ENCODE measurements at places on chromosomes 11 and 22.

DNA sequence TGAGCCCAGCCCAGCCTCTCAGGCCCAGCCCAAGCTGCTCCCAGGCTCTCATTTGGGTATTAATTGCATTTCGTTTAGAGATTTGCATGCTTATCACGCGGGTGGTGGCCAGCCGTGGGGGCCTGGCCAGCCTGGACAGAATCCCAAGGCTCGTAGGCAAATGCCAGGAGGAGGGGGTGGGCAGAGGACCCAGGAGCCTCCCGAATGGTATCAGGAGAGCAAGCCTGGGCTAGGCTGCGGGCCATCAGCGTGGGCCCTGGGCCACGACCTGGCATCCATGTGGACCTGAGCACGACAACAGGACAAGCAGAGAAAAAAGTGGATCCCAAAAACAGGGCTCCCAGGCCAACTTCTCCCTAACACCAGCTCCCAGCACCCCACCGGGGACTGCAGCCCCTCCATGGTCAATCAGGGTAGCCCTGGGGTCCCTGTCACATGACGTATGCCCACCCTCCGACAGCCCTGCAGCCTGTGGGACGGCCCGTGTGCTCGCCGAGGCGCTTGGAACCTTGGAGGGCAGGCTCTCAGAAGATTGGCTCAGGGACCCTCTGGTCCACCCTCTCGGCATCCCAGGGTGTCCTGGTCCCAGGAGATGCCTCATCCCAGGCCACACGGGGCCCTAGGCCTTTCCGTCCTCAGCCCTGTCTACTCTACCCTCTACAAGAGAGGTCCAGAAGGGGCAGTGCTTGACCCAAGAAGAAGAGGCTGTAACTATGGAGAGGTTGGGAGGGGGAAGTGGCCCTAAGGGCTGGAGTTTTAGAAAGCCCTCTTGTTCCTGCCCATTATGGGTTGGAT is 8.8 kb downstream of the ASCL2 start:
- DNase-seq, result no peak

- no peak for DNase-seq
Measured at GRCh38 chr11:14418801-14419417, 59.9 kb upstream of the RRAS2 start.

DNA sequence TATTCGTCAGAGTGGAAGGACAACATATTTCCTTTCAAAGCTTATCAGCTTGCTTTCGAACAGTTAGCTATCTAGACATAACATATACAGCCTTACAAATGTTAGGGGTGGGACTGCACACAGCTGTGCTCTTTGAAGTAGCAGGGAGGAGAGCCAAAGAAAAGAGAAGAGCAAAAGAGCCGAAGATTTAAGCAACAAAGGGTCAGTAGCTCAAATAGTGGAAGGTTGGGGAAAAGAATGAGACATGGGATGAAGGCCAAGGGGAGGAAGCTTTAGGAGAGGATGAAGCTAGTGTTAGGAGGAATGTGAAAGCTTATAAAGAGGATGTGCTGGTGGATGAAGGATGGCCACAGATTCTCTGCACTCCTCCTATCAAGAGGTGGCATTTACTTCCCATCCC is 31.8 kb upstream of the IGSF22 start:
- DNase-seq, result no peak

- no peak for DNase-seq
Measured at GRCh38 chr11:119361941-119362725, 15.6 kb upstream of the MFRP start.

- DNase-seq, result no peak
Measured at GRCh38 chr22:47188261-47189055, 426.0 kb downstream of the TBC1D22A start.

DNA sequence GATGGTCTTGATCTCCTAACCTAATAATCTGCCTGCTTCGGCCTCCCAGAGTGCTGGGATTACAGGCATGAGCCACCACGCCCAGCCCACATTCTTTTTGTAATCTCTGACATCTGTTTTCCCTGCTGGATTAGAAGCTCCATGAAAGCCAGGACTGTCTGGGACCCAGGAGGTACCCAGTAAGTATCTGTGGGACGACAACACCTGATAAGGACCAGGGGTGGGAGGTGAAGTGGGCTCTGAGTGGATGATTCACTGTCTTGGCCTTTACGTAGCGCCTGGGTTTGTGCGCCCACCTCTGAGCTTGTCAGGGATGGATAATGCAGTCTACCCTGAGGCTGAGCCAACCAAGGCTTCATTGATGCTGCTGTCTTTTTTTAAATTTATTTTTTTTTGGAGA is 118.8 kb downstream of the ABTB2 start:
- no peak for DNase-seq

- DNase-seq, result no peak
Measured at GRCh38 chr11:14356342-14356741, 2.6 kb downstream of the RRAS2 start.

DNA sequence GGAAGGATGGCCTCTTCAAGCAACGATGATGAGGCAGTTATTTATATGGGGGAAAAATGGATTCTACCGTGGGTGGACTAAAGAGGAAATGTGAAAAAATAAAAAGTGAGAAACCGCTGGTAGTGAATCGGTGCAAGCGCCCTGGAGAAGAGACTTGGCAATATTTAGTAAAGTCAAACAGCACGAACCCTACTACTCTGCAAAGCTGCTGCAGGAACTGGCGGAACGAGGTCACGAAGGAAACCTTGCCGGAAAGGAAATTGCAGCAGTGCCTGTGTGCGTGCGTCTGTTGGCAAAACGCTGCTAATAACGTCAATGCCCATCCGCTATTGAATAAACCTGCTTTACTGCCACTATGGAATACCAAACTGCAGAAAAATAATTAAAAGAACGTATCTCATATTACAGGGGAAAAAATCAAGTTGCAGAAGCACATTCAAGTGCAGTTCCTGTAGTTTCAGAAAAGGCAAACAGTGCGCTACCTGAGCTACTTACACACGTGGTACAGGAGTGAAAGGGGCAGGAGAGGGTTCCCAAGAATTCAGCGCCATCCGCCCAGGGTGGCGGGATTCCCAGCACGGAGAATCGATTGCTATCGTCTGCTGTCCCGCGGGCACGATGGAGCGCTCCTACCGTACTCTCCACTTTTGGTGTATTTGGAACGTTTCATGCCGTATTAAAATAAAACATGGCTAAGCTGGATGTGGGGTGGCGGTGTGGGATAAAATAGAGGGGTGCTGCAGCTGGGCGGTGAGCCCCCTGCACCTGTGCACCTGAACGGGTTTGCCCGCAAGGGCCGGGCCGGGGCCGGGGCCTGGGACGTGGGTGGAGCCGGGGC is 585 bp upstream of the NADSYN1 start:
- DNase-seq, result peak; percentile 7

- DNase-seq, result no peak
Measured at GRCh38 chr11:34826384-34826726, 89.8 kb downstream of the APIP start.

DNA sequence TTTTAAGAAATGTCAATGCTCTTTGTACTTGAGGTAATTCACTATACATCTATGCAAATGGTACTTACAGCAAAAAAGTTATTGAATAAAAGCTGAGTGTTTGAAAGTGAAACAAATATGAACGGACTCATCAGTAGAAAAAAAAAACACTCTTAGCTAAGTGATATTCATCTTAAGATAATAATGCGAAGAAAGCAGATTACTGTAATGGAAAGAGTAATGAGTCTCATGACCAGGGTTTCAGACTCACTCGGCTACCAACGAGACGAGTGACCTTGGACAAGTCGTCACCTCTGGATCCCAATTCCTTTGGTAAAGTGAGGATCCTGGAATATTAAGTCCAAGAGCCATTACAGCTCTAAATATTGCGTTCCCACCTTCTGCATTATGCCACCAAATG is 57.0 kb downstream of the PACSIN2 start:
- DNase-seq, result no peak

DNA sequence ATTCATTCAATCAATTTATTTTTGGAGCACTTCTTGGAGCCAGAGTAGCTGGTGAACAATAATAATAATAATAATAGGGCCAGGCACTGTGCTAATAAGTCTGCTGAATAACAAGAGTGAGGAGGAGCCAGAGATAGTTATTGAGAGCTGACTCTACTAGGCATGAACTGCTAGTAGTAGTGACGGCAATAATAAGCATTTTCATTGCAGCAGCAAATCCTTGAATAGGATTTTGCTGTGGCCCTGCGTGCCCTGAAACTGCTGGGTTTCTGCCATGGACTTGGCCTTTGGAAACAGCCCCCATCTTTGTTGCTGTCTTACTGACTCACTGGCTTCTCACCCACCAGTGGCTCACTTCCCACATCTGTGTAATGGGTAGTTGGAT is 545.9 kb downstream of the MIAT start:
- peak; percentile 30 for DNase-seq

DNA sequence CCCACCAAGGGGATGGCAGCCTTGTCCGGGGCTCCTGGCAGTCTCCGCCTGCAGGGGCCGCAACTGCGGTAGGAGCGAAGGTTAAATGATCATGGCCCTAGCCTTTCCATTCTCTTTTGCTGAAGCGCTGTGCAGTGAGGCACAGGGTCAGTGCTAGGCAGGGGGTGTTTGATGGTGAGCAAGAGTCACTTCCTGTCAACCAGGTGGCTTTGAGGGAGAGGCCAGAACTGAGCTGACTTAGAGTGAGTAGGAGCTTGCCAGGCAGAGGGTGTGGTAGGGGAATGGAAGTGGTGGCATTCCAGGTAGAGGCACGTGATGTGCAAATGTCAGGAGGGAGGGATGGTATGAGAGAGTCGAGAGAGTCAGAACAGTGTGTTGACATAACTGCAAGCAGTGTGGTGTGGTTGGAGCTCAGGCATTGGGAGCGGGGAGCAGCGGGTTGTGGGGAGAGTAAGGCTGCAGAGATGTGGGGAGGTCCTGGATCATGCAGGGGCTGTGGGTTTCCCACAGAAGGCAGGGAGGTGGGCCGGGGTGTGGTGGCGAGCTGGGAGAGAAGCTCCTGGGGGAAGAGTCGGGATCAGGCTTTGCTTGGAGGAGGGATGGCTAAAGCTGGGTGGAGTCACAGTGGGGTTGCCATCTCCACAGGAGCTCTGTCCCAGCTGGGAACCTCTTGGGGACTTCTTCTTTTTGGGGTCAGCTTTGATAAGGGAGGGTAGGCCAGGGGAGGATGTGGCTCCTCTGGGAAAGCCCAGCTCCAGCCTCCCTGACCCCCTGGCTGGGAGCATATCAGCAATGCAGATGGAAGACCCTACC is 33.3 kb downstream of the AMPD3 start:
- DNase-seq, result no peak

DNA sequence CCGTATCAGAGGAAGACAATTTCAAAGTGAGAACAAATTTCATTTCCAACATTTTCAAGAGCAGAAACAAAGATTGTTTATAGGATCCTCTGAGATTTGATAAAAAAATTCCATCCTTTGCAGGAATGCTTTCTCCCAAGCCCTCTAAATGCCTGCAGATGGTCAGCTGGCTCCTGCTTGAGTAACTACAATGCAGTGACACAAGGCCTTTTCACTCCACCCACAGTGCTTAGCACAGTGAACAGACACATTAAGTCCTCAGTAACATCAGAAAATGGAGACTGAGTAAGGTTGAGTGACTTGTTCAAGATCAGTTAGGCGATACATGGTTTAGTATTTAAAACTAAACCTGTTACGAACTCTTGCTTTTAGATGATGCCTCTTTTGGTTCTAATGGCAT is 527.1 kb upstream of the CCDC90B start:
- no peak for DNase-seq

GRCh38 chr11:126363706-126364248 is 8.3 kb downstream of the ST3GAL4 start:
- no peak for DNase-seq

GRCh38 chr11:69386594-69387408 is 92.8 kb downstream of the MYEOV start:
- DNase-seq, result no peak

GRCh38 chr11:65435411-65435931 is 12.9 kb downstream of the NEAT1 start:
- DNase-seq, result no peak

GRCh38 chr11:44775366-44775984 is 48.7 kb downstream of the TSPAN18 start:
- DNase-seq, result peak; percentile 53

DNA sequence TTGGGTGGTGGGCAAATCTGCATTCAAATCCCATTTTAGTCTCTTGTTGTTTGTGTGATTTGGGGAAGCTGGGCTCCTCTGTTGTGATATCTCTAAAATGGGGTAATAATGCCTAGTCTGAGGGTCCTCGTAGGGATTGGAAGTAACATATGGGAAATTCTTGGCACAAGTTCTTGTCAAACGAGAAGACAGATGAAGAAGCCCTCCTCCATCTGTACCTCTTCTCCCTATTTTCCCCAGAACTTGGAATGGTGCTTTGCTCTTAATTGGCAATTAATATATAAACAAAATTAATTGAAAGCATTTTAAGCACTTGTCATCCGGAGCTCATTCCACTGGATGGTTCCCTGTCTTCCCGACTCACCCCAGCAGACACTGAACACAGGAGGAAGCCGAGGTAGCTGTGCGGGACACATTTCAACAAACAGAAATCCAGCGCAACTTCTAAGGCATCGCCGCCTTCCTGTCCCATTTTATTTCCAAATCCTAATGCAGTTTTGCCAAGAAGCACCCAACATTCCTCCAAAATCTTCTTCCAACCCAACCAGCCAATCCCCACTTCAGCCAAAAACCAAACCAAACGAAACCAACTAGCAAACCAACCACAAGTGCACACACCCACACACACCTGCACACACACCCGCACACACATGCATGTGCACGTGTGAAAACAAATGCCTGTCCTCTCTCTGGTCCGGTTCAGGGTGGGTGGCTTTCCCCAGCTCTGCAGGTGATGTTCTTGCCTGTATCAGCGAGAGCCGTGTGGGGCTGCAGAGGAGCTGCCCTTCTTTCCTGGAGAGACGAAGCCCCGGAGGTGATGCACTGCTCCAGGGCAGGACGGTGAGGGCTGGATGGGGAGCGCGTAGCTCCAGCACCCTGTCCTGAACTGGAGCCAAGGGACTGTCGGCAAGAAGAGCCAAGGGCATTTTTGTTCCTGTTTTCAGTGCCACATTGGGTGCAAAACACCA is 100.8 kb upstream of the B3GAT1 start:
- no peak for DNase-seq

- DNase-seq, result no peak
Measured at GRCh38 chr11:47387944-47388696, 9.8 kb upstream of the SPI1 start.

GRCh38 chr11:121645596-121645995 is 192.8 kb upstream of the SORL1-AS1 start:
- peak; percentile 66 for DNase-seq

DNA sequence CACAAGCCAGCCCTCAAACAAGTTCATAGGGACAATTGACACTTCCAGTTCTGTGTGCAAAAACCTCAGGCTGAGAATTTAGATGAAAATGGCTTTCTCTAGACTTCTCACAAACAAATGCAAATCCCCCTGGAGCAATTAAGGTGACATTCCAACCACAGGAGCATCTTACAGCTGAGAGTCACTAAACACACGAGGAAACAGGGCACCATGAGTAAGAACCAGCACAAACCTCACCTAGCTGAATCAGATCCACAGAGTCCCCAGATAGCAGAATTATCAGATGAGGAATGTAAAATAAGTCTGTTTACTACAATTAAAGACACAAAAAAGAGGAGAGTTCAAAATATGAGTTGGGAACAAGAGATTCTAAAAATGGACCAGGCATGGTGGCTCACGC is 51.5 kb downstream of the RTL6 start:
- no peak for DNase-seq

GRCh38 chr11:82929121-82929520 is 27.6 kb downstream of the DDIAS start:
- no peak for DNase-seq

Measured in fibroblast of skin of right quadriceps (primary cell).